ENCODE measurements at places on chromosomes 5 and 9.

DNA sequence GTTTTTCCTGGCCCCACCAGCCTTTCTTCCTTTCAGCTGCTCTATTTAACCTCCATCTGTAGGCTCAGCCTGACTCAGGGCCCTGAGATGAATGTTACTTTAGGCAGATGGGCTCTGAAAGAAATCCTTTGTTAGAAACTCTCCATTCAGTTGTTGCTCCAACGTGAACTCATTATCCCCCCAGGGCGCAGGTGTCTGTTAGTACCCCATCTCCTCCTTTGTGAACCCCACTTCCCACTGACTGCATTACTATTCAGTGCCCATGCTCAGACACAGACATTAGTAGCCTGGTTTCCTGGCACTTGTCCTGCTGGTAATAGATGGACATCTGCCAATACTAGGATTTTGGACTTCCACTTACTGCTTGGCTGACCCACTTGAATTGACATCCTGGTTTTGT, 1271.6 kb downstream of the PTPRD start:
- no peak for DNase-seq

DNA sequence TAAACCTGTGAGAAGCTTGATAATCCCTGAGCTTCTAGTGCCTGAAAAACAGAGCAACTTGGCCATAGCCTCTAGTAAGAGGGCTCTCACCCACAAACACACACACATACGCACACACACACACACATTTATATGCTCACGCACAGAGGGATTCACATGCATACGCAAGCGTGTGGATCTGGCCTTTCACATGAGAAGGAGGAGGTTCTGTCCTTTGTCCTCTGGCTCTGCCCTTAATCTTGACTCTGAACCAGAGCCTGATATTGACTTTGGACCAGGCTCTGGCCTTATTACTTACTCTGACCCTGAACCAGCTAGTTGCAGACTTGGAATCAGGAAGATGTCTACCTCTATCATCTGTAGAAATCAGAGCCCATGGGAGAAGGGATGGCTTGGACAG, 10.0 kb upstream of the P4HA2 start:
- no peak for DNase-seq

GRCh38 chr5:171647043-171647903, 138.3 kb upstream of the SMIM23 start:
- peak; percentile 40 for DNase-seq

- no peak for DNase-seq
Measured at GRCh38 chr5:100827481-100827889, 75.6 kb downstream of the ST8SIA4 start.

GRCh38 chr9:32427111-32427873, 42.8 kb downstream of the ACO1 start:
- no peak for DNase-seq

- DNase-seq, result no peak
Measured at GRCh38 chr5:141617128-141617527, 1.7 kb downstream of the DIAPH1 start.

DNA sequence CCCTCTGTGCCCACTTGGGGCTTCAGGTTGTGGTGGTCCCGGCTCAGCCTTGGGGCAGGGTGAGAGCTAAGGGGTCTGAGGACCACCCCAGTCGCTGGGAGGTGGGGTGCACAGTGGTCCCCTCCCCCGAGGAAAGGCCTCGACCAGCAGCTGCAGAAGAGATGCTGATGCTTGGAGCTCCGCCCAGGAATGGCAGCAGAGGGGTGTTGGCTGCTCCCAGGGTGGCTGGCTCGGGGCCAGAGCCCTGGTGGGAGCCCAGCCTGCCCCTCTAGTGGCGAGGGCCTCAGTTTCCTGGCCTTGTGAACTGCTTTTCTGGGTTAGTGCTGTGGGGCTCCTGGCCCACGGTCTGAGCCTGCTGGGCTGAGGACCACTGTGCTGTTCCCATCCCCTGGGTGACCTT, 1.2 kb downstream of the DIPK1B start:
- no peak for DNase-seq

DNA sequence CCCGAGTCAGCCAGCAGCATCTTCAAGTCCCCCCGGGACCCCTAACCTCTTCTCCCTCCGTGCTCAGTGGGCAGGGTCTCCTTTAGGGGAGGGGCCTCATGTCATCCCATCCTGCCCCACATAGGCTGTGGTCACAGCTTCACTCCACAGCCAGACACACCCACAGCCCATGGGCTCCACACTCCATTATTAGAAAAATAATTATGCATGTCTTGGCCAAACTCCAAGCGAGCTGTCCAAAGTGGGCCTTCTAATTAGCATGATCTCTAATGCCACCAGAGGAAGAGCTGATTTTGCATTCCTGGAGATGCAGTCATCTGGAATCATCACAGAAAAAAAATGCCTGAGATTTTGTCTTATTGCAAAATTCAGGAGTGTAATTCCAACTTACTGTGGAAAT, 418.2 kb downstream of the IRX2 start:
- no peak for DNase-seq

- DNase-seq, result no peak
Measured at GRCh38 chr5:151083081-151083676, 2.3 kb upstream of the TNIP1 start.

DNA sequence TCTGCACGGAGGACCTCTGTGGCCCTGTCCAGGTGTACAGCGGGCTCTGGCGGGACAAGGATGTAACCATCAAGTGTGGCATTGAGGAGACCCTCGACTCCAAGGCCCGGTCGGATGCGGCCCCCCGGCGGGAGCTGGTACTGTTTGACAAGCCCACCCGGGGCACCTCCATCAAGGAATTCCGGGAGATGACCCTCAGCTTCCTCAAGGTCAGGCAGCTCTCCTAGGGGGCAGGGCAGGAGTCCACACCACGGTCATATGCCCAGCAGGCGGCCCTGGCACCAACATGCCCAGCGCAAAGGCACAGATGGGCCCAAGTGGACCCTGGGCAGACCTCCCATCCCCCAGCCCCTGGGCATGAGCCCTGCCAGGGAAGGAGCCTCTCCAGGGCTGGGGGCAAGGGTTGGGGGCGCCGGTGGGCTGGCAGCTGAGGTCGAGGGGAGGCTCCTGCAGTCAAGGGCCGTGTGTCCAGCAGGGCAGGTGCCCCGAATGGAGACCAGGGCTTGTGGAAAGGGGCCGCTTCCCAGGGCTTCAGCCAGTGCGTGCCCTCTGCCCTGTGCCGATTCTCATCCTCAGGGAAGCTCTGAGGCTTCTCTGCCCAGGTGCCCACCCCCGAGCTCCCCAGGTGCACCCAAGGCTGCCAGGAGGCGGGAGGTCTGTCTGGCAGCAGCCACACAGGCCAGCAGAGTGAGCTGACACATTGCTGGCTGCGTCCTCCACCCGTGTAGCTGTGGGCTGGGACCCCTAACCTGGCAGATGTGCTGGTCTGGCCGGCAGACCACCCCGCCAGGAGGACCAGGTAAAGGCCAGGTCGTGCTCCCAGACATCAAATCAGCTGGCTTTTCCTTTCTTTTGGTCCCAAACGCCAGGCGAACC, 10.0 kb downstream of the DIPK1B start:
- DNase-seq, result no peak

DNA sequence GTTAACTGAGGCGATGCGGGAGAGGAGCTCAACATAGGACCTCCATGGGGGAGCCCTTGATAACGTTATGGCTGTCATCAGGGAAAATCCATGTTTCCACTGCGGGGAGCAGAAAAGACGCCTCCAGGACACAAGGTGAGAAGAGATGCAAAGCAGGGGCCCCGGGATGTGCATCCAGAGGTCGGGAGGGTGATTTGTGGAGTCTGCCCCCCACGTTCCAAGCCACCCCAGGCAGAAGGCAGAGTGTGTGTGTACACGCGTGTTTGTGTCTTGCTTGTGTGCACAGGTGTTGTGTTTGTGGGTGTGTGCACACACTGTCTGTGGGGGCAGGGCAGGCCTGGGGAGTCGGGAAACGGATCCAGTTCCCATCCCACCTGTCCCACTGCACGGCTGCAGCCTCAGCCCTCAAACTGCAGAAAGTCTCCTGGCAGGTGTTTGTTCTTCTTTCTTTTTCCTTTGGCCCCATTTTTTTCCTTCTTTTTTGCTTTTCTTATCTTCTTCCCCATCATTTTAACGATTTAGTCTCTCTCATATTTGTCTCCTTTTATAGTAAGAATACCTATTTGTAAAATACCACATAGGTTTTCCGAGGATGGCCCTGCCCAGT, 17.4 kb upstream of the PLEKHG4B start:
- DNase-seq, result no peak

- no peak for DNase-seq
Measured at GRCh38 chr5:82291420-82291819, 13.3 kb upstream of the RPS23 start.

DNA sequence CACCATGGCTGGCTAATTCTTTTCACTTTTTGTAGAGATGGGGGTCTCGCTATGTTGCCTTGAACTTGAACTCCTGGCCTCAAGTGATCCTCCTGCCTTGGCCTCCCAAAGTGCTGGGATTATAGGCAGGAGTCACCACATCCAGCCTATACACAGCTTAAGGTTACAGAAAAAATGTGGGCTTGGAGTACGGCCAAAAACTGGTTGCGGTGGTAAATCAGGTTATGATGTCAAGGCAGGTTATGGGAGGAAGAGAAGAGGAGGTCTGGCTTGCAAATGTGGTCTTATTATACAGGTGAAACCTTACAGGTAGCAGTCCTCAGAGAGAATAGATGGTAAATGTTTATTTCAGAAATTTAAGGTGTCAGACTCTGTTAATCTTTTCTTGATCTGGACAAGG, 30.7 kb upstream of the SYK start:
- DNase-seq, result no peak

DNA sequence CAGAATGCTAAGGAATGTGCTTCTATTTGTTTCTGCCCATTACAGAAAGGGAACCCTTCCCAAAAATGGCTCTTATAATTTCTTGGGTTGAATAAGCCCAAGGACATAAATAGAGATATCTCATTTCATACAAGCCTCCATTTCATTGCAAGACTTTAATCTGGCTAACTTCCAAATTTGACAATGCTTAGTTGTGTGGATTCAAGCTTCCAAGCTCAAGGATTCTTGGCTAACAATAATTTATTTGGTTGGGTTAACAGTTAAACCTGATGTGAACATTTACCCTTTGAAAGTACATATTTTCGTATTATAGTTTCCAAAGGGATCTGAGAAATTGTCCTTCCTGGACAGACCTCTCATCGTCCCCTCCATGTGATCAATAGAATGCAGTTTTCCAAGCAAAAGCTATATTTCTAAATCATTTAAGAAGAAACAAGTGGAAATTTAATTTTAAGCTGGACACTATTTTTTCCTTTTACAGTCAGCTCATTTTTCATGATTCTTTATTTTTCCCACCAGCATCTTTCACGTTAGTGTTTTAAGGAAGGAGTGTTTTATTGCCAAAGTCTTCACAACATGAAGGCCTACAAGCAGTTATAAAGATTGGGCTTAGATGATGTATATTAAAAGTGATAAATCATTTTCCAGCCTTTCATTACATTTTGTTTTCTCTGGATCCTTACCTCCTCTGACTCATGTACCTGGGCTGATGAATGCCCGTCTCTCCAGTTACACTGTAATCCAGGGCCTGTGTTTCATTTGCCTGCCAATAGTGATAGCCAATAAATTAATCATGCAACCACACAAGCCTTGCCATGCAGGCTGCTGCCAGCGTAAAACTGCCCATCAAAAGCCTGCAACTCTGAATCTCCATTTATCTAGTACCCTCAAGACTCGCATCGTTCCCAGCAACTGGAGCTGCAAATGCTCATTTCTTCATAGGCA, 176.7 kb downstream of the NTRK2 start:
- DNase-seq, result no peak

GRCh38 chr5:84257061-84257460, 127.6 kb downstream of the EDIL3 start:
- no peak for DNase-seq

DNA sequence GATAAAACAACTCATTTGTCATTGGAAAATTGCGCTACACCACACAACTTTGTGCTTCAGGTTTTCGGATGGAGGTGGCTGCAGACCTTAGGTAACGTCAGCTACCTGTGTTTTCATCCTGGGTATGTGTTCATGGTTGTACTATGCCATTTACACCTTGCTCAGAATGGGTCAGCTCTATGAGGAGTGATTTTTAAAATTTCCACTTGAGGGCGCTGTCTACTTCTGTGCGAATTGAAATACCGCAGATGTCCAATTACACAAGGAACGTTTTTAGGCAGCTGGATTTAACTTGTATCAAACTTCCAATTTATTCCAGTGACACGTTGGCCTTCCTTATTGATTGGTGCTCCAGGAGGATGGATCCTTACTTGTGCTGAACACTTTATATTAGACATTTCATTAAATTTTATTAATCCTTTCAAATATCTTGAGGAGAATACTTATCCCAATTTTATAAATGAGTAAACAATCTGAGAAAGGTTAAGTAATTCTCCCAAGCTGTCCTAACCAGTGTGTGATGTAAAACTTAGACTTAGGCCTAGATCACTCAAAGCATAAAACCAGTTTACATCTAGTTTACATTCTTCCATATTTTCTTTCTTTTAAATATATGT, 23.4 kb downstream of the DMRTA1 start:
- no peak for DNase-seq

GRCh38 chr5:154523104-154523503, 45.1 kb upstream of the HAND1 start:
- DNase-seq, result no peak

DNA sequence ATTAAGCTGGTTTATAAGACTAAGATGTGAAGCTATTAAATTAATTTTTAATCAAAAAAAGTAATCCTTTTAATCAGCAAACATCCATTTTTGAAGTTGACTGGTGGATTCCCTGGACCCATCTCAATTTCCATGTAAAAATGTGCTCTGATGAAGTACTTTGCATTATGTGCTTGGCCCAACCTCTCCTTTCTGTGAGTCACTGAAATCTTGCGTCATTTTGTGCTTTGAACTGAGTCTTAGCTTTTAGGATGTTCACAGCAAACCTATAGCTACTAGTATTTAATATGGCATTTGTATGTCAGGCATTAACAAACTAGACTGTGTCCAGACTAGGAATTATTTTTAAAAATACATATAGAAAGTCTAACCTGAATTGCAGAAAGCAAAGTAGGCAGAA, 55.0 kb upstream of the CDH12 start:
- DNase-seq, result peak; percentile 28

GRCh38 chr5:178207183-178207916, 3.0 kb downstream of the HNRNPAB start:
- DNase-seq, result no peak

- peak; percentile 23 for DNase-seq
Measured at GRCh38 chr5:143516249-143516648, 112.8 kb upstream of the NR3C1 start.

DNA sequence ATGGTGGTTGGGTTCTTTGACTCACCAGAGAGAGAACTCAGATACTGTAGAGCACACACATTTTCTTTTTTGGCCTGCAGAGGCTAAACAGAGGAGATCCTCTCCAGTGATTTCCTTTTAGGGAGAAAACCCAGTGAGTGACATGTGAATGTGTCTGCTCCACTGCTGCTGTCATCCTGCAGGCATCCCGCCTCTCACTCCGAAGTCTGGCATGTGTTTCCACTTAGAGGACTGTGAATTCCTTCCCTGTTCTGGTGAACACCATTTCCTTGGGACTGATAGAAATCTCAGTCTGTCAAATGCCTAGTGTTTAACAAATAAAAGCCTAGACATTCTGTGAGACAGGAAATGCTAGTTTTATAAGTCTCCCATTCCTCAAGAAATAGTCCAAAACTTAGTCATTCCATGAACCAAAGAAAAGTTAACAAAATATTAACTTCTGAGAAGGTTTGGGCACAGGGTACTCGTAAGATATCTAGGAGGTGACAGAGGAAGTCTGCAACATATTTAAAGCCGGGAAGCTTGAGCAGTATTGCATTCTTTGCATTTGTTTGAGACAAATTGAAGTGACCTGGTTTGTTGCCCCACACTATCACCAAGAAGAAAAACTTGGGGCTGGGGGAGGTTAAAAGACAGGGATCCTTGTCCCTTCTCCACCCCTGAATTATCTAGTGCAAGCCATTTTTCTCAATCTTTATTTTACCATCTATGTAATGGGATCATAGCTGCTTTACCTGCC, 74.9 kb upstream of the NIPAL4 start:
- DNase-seq, result peak; percentile 93

- no peak for DNase-seq
Measured at GRCh38 chr5:175694371-175695160, 36.7 kb downstream of the HRH2 start.
